ENCODE measurements at places on chromosomes 12 and 14.

DNA sequence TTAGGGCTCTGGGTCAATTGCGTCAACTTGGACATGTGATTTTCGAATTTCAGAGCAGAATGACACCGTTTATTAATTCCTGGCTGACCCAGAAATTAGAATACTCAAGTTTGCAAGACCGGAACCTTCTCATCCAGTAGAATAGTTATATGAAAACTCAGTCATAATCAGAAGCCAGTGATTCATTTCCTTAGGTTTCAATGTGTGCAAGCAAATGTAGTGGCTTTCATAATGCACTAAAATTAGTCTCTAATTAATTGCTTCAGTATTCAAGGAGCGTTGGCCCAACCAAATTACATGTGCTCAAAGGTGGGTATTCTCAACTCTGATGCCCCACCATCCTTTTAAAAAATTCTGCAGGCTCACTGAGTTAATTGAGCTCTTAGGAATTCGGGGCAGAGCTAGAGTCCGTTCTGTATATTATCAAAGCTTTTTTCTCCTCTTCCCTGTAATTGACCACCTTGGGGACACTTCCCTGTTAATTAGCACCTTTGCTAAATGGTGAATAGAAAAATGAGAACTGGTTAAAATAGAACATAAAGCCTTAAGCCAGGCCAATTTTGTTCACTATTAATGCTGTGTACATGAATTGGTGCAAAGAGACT is 55.4 kb downstream of the DAO start:
- no peak for DNase-seq

DNA sequence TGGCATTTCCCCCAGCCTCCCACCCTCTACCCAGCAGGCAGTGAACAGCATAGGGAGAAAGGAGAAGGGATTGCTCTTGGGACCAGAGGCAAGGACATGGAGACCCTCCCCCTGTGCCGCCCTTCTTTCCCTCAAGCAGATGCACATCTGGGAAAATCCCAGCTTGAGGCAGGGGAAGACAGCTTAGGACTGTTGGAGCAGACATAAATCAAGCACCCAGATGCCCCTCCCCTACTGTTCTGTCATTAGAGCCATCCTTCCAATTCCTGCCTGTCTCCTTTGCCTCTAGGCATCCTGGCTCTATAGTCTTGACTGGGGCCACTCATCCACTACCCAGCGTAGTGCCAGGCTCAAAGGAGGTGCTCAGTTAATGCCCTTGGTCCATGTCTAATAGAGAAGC is 7.5 kb upstream of the CISTR start:
- no peak for DNase-seq

DNA sequence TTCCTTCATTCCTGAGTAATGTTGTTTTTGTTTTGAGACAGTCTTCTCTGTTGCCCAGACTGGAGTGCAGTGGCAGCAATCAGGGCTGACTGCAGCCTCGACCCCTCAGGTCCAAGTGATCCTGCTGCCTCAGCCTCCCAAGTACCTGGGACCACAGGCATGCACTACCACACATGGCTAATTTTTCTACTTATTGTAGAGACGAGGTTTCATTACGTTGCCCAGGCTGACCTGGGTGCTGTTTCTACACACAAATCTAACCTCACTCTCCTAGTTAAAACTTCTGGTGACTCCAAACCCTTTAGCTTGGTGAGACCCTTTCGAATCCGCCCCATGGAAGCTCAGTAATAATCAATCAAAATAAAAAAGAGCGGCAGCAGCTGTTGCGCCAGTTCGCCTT is 1.3 kb downstream of the TMEM116 start:
- no peak for DNase-seq

- DNase-seq = no peak
Observed at GRCh38 chr14:22884076-22884737, 1.2 kb downstream of the REM2 start.
